ENCODE measurements at places on chromosomes 7 and 10.
A peak's percentile ranks its signal among the peaks of the same experiment; 100 is the strongest.

GRCh38 chr7:48665353-48666135 lies 258.8 kb upstream of the CDC14C start:
- DNase-seq, result no peak

- no peak for DNase-seq
Measured at GRCh38 chr7:33981226-33981625, 75.9 kb downstream of the BMPER start.

DNA sequence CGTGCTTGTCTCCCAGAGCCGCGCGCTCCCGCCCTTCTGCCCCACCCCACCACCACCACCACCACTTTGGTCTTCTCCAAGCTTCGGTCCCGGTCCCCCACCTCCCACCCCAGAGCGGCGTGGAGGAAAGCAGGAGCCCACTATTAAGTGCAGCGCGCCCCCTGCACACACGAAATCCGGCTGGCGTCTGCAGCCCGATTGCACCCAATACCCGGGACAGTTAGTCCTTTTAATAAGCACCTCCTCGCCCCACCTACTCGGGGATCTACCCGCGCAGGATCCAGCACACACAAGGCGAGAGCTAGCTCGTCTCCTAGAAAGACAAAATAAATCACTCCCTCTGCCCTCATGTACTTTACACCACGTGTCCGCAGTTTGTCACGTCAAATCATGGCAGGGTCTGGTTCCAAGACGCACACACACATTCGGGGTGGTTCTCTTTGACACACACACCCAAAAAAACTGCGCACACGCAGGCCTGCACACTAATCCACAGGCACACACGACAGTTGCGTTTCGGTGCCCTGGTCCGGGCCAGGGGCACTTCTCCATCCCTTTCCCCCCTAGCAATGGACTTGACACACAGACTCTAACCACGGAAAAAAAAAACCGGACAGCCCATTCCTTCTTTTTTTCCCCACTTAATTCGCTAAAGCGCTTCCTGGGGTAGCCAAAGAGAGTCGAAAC lies 1.6 kb downstream of the SFMBT2 start:
- DNase-seq, result peak; percentile 49

DNA sequence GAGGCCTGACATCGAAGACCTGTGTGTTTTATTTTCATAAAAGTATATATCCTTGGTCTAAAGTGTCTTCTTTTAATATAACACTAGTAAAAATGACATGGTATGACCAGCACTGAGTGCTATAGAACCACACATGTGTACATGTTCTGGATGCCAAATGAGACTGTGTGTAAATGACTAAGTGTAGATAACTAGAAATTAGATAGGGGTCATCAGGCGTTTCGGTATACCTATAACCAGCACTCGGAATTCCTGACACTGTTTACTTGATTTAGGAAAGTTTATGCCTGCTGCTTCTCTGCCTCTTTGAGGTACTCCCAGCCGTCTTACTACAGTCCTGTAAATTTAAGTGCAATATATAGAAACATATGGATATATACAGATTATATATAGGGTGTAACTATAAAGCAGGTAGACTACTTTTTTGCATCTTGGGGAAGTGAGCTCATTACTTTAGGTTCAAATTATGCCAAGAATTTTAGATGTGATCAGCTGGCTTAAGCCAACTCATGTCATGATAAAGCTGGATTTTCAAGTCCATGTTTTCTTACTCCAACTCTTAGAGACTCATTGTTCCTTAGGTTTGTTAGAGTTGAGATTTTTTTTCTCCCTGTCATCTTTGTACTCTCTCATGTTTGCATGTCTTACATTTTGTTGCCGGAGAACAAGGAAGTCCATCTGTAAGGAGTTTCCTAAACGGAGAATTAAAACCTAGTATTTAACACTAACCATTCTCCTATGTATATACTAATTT lies 62.9 kb downstream of the KLHDC10 start:
- DNase-seq, result no peak

DNA sequence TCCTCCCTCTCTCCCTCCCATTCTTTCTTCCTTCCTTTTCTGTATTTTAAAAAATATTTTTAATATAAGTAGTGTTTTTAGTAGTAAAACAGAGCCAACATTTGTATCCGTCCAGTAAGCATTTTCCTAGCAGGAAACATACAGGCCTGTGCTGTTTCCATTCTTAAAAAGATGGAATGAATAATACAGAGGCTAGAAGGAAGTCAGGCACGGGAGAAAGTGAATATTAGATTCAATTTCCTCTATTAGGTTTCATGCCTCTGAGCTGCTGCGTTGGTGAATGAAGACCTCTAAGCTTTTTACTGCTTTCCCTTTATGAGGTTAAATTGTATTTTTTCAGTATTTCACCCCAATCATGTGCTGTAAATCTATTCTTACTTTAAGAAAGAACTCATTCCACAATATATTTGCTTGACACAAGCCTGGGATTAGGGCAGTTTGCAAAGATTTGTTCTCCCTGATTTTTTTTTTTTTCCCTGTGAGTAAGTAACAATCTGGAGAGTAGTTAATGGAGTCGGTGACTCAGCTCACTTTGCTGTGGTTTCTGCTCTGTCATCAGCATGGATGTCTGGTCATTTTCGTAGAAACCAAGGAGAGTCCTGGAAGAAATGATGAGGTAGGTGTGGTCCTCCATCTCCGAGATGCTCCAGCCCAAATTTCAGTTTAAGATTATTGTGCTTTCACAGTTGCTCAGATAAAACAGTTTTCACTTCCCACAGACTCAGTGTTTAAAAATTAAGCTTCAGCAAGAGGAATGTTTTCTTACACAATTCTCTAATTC lies 76.1 kb upstream of the PITRM1 start:
- DNase-seq, result no peak

DNA sequence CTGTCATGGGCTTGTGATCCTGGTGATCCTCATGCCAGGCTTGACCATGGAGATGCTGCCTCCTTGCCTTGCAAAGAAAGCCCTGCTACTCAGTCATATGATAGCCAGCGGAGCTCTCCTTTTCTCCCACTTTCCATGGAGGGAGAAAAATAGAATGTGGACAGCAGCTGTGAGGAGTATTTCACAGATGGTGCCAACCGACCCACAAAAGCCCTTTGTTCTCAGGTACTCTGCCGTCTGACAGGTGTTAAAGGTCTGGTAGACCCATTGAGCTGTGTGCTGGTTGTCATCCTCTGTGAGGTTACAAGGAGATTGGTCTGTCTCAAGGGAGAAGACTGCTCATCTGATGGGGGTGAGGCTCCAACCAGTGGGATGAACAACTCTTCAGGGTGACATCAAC lies 29.5 kb upstream of the COBL start:
- DNase-seq, result no peak

- DNase-seq, result no peak
Measured at GRCh38 chr10:131183546-131184045, 127.9 kb downstream of the TCERG1L start.

DNA sequence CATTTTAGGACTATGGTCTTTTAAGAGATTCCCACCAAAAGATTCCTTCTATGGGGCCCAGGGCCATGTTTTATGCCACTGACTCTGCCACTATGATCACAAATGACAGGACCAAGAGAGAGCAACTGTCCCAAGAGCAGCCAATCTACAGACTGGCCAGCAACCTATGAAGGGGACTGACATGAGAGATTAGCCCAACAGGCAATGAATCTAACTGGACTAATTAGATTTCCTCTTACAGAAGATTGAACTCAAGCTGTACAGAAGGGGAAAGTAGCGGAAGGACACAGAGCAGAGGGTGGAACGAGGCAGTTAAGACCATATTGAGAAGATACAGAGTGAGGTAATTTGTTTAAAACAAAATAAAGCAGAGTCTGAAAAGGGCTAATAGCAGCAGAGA lies 25.8 kb downstream of the ZNF800 start:
- no peak for DNase-seq

DNA sequence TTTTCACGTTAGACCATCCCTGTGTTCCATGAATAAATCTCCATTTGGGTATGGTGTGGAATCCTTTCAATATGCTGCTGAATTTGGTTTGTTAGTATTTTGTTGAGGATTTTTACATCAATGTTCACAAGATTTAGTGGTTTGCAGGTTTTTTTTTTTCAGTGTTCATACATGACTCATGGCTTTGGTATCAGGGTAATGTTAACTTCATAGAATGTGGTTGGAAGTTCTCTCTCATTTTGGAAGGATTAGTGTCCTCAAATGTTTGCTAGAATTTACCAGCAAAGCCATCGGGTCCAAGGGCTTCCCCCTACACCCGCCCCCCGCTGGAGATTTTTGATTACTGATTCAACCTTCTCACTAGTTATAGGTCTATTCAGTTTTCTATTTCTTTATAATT lies 398.0 kb downstream of the NXPH1 start:
- DNase-seq, result no peak
